ENCODE measurements at places on chromosomes 2 and 18.

DNA sequence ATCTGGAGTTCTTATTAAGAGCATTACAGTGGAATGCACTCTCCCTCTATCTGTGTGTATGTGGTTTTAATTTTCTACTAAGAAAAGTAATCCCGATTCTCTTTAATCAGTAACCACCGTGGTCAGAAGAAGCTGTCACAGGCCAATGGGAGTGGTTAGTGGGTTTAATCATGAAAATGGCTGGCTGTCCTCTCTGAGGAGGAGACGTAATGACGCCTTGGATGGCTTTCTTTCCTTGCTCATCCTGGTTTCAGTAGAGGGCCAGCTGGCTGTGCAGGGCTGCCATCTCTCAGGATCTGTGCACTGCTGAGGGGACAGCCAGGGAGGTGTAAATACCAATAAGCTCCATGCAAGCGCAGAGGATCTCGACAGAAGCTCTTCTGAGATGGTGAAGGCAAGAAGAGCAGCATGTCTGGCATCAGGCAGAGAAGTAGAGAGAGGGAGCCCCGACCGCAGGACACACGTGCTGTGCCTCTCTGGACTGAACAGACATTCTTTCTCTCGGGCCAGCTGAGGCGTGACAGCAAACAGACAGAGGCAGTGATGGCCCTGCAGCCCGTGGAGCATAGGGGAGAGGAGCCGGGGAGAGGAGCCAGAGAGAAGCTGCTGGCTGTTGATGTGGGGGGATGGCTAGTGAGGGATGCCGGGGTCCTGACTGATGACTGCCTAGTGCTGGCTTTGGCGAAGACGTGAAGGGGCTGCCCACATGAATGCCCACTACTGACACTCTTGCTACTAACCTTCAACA is 65.1 kb upstream of the DAPL1 start:
- DNase-seq, result no peak

DNA sequence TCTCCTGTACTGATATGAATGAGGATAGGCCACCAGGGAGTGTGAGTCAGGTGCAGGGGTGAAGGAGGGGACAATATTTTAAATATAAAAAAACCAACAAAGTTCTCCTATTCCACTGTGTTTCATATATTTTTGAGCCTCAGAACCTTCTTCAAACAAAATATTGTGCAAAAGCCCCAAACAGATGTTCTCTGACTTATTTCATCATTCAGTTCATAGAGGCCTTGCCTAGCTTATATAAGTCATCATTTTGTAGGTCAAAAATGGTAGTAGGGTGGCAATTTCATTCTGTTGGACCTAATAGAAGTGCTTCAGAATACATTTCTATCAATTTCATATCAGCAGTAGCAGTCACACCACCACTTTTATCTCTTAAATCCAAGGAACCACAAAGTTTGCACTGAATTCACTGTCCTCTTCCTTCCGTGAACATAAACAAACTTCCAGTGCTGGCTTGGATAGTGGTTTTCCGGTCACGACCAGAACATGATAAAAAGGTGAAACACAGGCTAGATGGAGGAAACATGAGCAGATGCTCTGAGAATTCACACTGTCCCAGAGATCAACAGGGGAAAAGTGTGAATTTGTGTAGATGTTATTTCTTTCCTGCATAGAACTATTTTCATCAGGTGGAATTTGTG is 99.1 kb downstream of the EN1 start:
- DNase-seq, result no peak

DNA sequence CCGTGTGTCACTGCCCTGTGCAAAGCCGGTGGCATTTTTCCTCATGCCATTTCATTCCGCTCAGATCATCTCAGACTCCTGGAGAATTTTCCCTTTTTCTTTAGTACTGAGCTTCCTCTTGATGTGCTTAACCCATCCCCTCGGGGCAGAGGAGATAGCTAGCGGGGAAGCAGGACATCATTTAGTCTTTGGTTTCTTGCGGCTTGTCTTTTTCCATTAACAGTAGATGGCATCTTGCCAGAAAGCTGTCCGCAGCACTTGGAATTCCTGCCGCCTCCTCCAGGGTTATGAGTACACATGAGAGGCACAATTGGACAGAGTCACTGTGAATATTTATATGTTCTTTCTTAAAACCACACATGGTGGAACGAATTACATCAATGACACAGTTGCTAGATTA is 226.6 kb downstream of the ALPK2 start:
- no peak for DNase-seq

DNA sequence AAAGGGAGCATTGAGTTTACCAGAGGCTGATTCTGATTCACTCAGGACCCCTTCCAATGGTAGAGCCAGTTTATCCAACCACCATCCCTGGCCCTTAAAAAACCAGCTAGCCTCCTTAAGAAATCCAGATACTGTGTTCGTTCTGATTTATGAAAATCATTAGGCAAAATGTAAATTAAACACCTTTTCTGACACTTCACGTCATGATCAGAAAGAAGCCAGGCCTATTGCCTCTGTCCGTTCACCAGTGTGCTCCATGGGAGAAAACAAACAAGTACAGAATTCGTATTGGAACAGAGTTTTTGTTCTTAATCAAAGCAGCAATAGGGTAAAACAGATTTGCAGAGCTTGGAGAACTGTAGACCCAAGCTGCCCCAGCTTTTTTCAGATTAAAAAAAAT is 31.1 kb upstream of the RAPH1 start:
- no peak for DNase-seq

DNA sequence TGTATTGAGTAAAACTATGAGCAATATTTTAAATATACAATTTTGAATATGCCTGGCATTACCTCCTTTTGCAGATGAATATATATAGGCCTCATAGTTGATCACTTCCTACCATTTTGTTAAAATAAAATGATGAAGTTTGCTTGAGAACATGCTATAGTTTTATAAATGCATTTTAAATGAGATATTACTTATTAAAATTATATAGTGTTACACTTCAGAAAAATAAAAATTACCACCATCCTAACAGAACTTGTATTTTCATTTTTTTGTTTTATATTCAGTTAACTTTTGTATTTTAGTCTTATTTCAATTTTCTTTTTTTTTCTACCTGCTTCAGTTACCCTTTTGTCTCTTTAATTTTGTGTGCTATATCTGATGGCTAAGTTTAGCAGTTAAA is 426.9 kb downstream of the PARD3B start:
- DNase-seq, result no peak

All from HuH-7.5 (cell line).